ENCODE measurements at places on chromosomes 16 and 17.
A peak's percentile ranks its signal among the peaks of the same experiment; 100 is the strongest.

- DNase-seq = no peak
Measured at GRCh38 chr16:50308237-50308965, 42.0 kb downstream of the ADCY7 start.

- DNase-seq = no peak
Measured at GRCh38 chr17:38353086-38353604, 1.5 kb downstream of the SOCS7 start.

DNA sequence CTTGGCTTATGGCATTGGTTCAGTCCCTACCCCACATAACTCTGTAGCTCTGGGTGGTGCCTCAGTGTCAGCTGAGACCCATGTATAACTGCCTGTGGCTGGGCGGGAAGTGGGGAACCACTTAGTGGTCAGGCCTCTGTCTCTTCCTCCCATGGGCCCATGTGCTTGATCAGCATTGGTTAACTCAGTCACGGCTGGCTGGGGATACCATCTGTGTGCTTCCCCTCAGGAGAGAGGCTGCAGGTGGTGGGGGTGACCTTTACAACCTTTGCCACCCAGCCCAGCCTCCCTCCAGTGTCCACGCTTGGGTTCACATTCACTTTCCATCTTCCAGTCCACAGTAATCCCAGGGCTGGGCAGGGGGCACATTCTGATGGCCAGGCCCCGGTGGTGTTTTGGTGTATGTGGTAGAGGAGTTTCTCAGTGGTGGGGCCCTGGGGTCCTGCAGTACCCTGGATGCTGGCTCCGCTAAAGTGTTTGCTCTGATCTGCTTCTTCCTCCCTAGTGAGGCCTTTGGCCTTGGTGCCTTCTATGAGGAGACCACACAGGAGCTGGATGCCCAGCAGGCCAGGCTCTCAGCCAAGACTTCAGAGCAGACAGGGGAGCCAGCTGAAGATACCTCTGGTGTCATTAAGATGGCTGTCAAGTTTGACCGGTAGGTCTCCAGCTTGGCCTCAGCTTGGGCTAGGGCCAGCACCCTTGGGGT is 10.2 kb upstream of the NFATC3 start:
- no peak for DNase-seq

DNA sequence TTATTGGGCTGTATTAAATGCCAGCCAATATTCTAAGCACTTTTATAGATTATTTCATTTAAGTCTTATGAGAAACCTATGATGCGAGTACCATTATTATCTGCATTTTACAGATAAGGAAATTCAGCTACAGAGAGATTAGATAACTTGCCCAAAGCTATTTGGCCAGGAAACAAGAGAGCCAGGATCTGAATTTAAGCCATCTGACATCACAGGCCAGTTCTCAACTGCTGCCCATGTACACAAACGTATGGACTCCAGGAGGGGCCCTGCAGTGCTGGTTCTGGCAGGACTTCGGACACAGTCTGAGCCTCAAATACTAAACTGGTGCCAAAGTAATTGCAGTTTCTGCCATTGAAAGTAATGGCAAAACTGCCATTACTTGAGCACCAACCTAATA is 40.2 kb downstream of the CPPED1 start:
- no peak for DNase-seq

DNA sequence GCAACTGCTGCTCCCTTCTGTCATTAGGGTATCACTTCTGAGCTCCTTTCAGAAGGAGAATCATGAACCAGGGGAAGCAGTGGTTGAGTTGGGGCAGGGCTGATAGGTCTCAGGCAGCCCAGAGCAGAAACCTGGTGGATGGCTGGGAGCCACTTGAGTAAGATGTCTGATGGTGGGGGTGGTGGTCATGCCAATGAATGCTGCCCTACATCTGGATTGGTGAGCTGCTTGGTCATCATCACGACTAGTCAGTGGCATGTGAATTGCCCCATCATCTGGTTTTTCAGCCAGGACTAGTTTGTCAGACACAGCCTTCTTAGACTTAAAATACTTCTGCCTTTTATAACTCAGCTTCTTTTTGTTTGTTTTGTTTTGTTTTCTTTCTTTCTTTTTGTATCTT is 2.6 kb downstream of the GID4 start:
- no peak for DNase-seq

DNA sequence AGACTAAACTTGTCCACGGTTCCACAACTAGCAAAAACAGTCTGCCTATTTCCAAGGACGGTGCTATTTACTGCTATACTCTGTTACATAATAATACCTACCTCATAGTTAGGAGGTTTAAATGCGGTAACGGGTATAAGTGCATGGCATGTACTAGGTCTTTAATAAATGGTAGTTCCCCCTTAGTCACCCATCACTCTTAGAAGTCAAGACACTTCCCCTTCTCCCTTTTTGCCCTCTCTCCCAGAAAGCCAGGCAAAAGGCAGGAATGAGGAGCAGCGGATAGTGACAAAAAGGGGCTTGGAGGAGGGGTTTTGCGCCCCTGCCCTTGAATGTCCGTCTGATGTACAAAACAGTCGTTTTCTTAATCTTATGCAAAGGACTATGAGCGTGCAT is 1.1 kb upstream of the LSM12 start:
- DNase-seq = no peak

DNA sequence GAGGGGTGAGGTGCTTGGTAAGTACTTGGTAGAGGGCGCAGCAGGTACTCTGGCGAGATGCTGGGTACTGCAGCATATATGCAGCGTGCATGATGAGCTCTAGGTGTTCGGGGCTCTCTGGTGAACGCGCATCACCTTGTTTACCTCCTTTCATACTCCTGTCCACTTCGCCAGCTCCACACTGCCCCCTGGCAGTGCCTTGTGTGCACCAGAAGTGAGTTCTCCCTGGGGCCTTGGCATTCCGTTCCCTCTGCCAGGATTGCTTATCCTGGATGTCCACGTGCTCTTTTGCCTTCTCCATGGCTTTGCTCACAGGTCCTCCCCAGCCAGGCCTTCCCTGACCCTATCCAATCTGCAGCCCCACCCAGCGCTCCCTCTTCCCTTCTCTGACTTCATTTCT is 154.2 kb downstream of the MRM1 start:
- DNase-seq = peak; percentile 46

All from HEK293T (cell line).